ENCODE measurements at places on chromosomes 12 and 14. TPM values are rescaled to one million over a fixed set of nuclear protein-coding genes. Genes with fewer than 3 reads are reported as not detected.

The SOAT2 gene
- total RNA-seq = 1.2 TPM

GRCh38 chr12:124938108-124938507 is 23.7 kb upstream of the UBC start:
- no peak for DNase-seq
- H3K36me3 ChIP-seq = no peaks in the 10 kb centered on the region
- no peak overlapping the region for H3K4me3 ChIP-seq
- H3K27me3 ChIP-seq = no peaks in the 10 kb centered on the region
- no peaks in the 10 kb centered on the region for H3K4me1 ChIP-seq

DNA sequence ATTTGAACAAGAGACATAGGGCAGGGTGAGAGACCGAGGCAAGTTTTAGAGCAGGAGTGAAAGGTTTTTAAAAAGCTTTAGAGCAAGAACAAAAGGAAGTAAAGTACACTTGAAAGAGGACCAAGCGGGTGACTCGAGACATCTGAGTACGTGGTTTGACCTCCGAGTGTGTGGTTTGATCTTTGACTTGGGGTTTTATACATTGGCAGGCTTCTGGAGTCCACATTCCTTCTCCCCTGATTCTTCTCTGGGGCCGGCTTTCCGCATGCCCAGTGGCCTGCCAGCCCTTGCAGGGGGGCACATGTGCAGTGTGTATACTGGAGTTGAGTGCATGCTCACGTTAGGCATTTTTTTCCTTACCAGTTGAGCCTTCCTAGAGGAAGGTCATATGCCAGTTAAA is 96.3 kb downstream of the SLC15A4 start:
- no peaks in the 10 kb centered on the region for H3K4me1 ChIP-seq
- no peak overlapping the region for H3K27ac ChIP-seq
- no peaks in the 10 kb centered on the region for H3K27me3 ChIP-seq
- no peak overlapping the region for H3K4me3 ChIP-seq
- DNase-seq = no peak
- H3K36me3 ChIP-seq = no peaks in the 10 kb centered on the region

- H3K27me3 ChIP-seq = no peaks in the 10 kb centered on the region
- DNase-seq = peak; percentile 73
- peak overlapping the region; percentile 7 for H3K27ac ChIP-seq
- H3K4me3 ChIP-seq = no peak overlapping the region
These were observed 12.0 kb upstream of the PRIMA1 start for GRCh38 chr14:93799989-93800921.

DNA sequence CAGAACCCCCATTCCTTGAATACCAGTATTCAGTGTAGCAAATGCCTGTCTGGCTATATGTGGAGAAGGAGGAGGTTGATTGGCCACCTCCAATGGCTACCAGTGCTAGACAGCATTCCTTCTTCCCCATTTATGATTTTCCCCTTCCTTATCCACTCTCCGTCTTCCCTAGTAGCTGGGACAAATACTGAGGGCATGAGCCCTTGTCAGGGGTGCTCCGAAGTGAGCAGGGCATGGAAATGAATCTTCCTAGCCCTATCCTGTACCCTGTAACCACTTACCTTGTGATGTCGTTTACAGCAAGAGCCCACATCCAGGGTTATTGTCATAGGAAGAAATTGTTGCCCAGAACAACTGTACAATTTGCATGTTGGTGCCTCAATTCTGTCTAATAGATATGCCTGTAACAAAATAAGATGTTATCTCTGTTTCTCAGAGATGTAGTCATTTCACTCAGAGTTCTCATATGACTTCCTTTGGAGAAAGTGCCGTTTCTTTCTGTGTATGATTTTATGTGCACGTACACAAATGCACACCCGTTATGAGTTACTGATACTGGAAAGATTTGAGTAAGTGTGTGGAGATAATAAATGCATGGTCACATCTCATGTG is 423.7 kb downstream of the EGLN3 start:
- no peak overlapping the region for H3K4me3 ChIP-seq
- H3K27me3 ChIP-seq = peaks cover 2% of the 10 kb centered on the region
- H3K4me1 ChIP-seq = no peaks in the 10 kb centered on the region
- no peaks in the 10 kb centered on the region for H3K36me3 ChIP-seq
- DNase-seq = no peak

DNA sequence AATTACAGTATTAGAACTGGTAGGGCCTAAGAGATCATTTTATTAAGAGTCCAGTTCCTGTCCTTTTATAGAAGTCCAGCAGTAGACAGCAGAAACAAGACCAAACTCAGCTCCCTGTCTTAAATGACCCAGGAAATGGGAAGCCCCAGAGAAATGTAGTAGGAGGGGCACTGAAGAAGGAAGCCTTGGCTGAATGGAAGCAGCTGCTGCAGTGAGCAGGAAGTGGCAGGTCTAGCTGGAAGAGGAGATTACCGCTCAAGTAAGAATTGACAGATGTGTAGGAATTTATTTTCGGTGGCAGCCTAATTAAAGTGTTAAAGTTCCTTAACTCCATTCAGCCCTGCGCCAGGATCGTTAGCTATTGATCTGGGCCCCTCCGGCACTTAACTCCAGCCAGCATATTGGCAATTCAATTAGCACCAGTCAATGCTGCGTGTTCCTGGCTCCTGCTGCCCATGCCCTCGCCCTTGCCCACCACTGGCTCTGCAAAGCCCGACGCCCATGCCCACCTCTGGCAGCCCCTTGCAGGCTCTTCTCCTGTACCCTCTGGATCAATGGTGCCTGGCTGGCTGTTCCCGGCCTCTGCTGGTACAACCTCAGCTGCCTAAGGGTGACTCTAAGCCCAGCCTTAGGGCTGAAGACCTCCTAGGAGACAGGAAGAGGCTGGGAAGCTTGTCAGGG is 21.1 kb downstream of the ZFHX2 start:
- no peaks in the 10 kb centered on the region for H3K27me3 ChIP-seq
- H3K4me1 ChIP-seq = no peaks in the 10 kb centered on the region
- no peak for DNase-seq
- H3K4me3 ChIP-seq = no peak overlapping the region

The EXOC3L4 gene
- total RNA-seq = 0.68 TPM

The SLC35F4 gene
- not detected for total RNA-seq

DNA sequence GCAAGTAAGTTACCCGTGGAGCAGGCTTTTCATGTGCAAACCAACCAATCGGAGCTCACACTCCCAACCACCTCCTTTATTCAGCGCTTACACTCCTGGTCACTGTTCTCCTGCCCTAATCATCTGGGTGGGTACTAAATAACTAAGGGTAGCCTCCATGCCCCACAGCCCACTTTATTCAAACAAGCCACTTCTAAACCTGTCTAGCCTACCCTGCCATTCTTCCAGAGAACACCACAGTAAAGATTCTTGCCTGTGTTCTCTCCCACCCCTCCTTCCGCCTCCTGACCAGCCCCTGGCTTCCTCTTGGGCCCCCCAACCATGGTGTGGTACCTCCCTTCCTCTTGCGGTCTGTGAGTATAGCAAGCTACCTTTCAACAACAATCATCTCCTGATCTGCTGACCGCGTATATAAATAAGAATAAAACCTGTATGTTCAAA is 581.9 kb downstream of the VRK1 start:
- H3K4me1 ChIP-seq = no peaks in the 10 kb centered on the region
- H3K27ac ChIP-seq = no peak overlapping the region
- peaks cover 2% of the 10 kb centered on the region for H3K27me3 ChIP-seq
- H3K36me3 ChIP-seq = no peaks in the 10 kb centered on the region
- no peak overlapping the region for H3K4me3 ChIP-seq

DNA sequence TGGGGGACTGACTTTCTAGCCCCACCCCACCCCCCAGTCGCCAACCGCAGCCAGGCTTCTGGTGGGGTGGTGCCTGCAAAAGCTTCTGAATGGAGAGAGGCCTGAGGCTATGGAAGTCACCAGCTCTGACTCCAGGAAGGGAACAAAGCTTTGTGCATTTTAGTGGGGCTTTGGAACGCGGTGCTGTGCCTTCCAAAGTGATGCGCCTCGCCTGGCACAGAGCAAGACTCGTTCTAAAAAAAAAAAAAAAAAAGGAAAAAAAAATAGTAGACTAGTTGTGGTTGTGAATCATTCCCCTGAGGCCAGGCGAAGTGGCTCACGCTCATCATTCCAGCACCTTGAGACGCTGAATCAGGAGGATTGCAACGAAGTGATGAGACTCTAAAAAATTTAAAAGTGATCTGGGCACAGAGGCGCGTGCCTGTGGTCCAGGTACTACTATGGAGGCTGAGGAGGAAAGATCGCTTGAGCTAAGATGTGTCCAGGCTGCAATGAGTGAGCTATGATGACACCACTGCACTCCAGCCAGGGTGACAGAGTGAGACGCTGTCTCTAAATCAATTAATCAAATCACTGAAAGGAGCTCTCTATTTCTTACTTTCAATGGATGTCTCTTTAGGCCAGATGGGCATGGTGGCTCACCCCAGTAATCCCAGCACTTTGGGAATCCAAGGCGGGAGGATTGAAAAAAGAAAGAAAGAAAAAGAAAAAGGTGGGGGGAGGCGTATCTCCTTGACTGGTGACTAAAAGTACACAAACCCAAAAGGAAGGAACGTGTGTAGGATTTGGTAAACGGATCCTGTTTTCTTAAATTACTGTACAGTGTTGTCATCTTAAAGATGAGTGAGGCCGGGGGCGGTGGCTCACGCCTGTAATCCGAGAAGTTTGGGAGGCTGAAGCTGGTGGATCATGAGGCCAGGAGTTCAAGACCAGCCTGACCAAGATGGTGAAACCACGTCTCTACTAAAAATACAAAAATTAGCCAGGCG is 259.6 kb upstream of the ALG10B start:
- no peaks in the 10 kb centered on the region for H3K27me3 ChIP-seq
- no peak overlapping the region for H3K27ac ChIP-seq
- H3K4me1 ChIP-seq = no peaks in the 10 kb centered on the region
- DNase-seq = no peak
- H3K36me3 ChIP-seq = no peaks in the 10 kb centered on the region
- no peak overlapping the region for H3K4me3 ChIP-seq

DNA sequence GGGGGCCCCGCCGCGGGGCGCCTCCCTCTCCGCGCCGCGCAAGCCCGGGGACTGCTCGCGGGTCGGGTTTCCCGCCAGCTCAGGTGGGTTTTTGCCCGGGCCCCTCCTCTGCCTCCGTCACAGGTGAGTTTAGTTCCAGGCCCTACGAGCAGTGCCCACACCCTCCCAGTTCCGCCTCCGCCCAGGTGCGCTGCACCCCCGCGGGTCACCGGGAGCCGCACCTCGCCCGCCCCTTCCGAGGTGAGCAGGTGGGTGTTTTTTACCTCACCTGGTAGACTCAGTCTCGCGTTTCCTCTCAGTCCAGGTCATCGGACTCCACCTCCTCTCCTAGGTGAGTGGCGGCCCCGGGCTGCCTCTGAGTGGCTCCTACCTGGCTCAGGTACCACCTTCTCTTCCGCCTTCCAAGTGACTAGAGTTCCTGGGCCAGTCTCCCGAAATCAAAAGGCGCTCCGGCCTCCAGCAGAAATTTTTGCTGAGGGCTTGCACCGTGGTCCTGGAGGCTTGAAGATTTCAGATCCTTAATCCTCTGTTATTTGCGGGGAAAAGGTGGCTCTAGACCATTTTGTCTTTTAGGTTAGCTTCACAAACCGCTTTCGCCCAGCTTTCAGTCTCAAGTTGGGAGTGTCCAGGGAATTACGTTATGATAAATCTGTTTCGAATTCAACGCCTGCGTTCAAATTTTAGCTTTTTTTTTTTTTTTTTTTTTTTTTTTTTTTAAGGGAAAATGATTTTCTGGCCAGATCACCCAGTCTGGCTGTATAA is at the start of gene TMEM30B:
TMEM30B (minus strand) TSS at position 153 of the 762 bp plus-strand sequence. CDS start 191 bp downstream, outside the sequence.
- H3K27ac ChIP-seq = peak within 1 kb of the TSS; percentile 90
- H3K36me3 ChIP-seq = no peaks in the 10 kb centered on the region
- H3K4me3 ChIP-seq = peak within 1 kb of the TSS; percentile 80
- DNase-seq = peak; percentile 56
- H3K27me3 ChIP-seq = no peaks in the 10 kb centered on the region
- H3K4me1 ChIP-seq = no peaks in the 10 kb centered on the region

- H3K27ac ChIP-seq = no peak overlapping the region
- H3K4me1 ChIP-seq = no peaks in the 10 kb centered on the region
- no peaks in the 10 kb centered on the region for H3K27me3 ChIP-seq
- DNase-seq = peak; percentile 18
- H3K36me3 ChIP-seq = no peaks in the 10 kb centered on the region
These were observed 164.7 kb upstream of the PRMT8 start for GRCh38 chr12:3326156-3326849.

GRCh38 chr12:22287776-22288621 is 46.5 kb downstream of the ST8SIA1 start:
- H3K4me3 ChIP-seq = no peak overlapping the region
- DNase-seq = no peak
- peaks cover 1% of the 10 kb centered on the region for H3K4me1 ChIP-seq
- no peaks in the 10 kb centered on the region for H3K36me3 ChIP-seq
- H3K27ac ChIP-seq = no peak overlapping the region

DNA sequence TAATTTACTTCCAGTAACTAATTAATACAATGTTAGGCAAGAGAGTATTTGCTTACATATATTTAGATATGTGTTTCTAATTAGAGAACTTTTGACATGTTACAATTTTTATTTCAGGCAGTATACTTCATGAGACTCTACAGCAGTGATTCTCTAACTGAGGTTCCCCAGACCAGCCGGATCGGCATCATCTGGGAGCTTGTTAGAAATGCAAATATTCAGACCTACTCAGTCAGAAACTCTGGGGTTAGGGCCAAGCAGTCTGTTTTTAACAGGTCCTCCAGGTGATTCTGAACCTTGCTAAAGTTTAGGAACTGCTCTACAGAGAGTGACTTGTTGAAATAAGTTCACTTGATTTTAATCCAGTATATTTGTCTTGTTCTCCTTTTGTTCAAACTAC is 46.5 kb downstream of the ARID2 start:
- H3K4me3 ChIP-seq = no peak overlapping the region
- no peaks in the 10 kb centered on the region for H3K27me3 ChIP-seq
- H3K36me3 ChIP-seq = no peaks in the 10 kb centered on the region
- no peak overlapping the region for H3K27ac ChIP-seq
- no peak for DNase-seq
- H3K4me1 ChIP-seq = no peaks in the 10 kb centered on the region

GRCh38 chr12:100566887-100567637 is 6.4 kb upstream of the GAS2L3 start:
- H3K4me3 ChIP-seq = no peak overlapping the region
- H3K27me3 ChIP-seq = no peaks in the 10 kb centered on the region
- H3K27ac ChIP-seq = no peak overlapping the region
- H3K36me3 ChIP-seq = no peaks in the 10 kb centered on the region
- H3K4me1 ChIP-seq = no peaks in the 10 kb centered on the region
- no peak for DNase-seq

The IL22 gene
- not detected for total RNA-seq

- no peak for DNase-seq
- no peaks in the 10 kb centered on the region for H3K4me1 ChIP-seq
- H3K27ac ChIP-seq = no peak overlapping the region
- no peaks in the 10 kb centered on the region for H3K27me3 ChIP-seq
These were observed 3.5 kb upstream of the FAM181A start for GRCh38 chr14:93923626-93924025.

GRCh38 chr12:94027561-94027960 is 120.8 kb upstream of the PLXNC1 start:
- H3K36me3 ChIP-seq = no peaks in the 10 kb centered on the region
- H3K4me3 ChIP-seq = no peak overlapping the region
- H3K4me1 ChIP-seq = peaks cover 2% of the 10 kb centered on the region
- no peak overlapping the region for H3K27ac ChIP-seq
- DNase-seq = no peak

All from aorta (tissue), 5 donors.